ENCODE measurements at places on chromosomes 11 and 22.
A peak's percentile ranks its signal among the peaks of the same experiment; 100 is the strongest.

- no peak for DNase-seq
These were observed 556.3 kb downstream of the BRD1 start for GRCh38 chr22:49271369-49271727.

DNA sequence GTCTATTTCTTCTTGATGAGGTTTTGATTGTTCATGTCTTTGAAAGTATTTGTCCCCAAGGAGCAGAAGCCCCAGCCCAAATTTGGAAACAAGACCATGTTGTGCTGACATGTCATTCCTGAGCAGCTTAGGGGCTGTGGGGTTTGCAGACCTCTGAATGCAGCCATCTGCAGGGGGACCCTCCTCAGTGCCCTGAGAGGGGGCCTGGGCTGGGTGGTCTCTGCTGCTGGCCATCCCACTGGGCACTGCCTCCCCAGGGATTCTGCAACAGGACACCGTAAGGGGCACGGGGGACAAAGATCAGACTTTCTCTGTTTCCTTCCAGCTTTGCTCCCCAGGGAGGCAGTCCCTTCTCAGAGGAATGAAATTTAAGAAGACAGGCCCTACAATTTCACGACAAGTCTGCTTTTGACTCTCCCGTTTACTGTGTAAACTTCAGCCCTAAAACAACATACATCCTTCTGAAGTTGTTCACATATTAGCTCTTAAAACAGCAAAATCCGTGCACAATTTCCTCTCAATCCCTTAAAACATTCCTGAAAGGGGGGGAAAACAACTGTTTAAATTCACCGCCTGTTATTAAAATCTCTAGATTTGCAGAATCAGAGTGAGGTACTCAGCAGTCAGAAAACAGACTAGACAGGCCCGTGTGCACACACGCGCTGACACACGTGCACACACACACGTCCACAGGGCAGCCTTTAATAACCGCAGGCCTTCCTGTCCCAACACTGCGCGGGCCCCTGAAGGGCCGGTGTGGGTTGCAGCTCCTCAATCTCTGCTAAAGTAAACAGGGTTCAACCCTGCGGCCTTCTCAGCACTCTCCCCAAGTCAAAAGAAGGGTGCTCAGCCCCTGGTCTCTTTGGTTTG lies 109.8 kb downstream of the KCNQ1 start:
- DNase-seq = no peak

DNA sequence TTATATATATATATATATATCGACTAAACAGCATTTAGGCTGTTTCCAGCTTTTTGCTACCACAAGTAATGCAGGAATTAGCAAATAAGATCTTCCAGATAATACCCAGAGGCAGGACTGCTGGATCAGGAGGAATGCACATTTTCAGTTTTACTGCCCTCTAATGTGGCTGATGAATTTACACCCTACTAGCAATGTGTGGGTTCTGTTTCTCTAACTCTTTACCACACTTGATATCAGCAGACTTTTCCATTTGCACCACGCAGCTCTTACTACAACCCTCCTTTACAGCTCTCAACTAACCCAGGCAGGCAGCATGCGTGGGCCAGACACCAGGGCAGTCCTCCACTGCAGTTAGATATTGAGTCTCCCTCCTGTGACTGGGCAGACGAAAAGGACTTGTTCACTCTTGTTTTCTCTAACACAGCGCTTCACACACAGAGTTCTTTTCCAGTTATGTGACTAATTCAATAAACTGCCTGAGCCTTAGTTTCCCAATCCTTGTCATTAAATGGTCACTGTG lies 67.7 kb downstream of the IGLL5 start:
- no peak for DNase-seq

- no peak for DNase-seq
These were observed 75.9 kb downstream of the KCNQ1 start for GRCh38 chr11:2520736-2521035.

DNA sequence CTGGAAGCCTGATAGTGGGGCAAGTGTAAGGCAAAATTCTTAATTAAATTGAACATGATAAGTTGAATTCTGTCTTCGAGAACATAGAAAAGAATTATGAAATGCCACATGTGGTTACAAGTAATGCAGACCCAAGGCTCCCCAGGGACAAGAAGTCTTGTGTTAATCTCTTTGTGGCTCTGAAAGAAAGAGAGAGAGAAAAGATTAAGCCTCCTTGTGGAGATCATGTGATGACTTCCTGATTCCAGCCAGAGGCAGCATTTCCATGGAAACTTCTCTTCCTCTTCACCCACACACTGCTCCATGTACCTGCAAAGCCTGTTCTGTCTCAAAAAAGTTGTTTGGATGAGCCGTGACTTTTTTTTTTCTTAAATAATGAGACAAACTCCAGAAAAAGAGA lies 1.9 kb upstream of the TYR start:
- DNase-seq = no peak

DNA sequence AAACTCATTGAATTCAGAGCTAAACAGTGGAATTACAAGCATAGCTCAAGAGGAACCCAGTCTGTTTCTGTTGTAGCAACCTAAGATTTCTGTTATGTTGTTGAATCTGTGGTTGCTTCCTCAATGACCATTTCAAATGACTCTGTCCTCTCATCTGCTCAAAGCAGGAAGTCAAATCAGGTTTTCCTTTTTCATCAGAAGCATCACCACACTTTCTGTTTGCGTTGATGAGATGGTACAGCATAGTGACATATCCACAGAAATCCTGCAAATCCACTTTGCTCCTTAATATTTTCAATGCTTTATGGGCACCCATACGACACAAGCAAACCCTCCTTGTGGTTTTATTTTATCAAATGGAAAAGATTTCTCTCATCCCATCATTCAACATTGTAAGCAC lies 12.6 kb upstream of the UCP2 start:
- no peak for DNase-seq

DNA sequence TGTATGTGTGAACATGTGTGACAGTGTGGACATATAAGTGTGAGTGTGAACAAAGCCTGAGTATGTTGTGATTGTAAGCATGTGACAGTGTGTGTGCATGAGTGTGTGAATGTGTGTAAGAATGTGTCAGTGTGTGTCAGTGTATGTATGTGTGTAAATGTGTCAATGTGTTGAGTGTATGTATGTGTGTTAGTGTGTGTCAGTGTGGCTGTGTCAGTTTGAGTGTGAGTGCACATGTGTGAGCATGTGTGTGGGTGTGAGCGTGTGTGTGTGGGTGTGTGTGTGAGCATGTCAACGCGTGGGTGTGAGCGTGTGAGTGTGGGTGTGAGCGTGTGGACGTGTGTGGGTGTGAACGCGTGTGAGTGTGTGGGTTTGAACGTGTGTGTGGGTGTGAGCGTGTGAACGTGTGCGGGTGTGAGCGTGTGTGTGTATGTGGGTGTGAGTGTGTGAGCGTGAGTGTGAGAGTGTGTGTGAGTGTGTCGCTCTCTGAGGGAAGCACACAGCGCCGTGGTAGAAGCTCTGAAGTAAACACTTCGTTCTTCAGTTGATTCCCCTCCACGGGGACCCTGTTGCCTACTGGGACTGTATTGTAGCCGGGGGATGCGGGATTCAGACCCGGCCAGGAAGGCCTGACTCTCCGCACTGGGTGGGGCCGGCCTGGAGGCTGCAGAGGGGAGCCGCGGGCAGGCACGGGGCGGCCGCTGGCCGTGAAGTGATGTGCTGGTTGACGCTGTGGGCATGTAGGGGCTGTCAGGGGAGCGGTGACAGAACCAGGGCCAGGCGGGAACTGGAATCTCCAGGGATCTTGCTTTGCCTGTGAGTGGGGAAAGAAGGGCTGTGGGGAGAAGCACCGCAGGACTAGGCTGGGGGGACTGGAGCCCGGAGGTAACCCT lies 21.1 kb downstream of the RPS6KA4 start:
- no peak for DNase-seq

DNA sequence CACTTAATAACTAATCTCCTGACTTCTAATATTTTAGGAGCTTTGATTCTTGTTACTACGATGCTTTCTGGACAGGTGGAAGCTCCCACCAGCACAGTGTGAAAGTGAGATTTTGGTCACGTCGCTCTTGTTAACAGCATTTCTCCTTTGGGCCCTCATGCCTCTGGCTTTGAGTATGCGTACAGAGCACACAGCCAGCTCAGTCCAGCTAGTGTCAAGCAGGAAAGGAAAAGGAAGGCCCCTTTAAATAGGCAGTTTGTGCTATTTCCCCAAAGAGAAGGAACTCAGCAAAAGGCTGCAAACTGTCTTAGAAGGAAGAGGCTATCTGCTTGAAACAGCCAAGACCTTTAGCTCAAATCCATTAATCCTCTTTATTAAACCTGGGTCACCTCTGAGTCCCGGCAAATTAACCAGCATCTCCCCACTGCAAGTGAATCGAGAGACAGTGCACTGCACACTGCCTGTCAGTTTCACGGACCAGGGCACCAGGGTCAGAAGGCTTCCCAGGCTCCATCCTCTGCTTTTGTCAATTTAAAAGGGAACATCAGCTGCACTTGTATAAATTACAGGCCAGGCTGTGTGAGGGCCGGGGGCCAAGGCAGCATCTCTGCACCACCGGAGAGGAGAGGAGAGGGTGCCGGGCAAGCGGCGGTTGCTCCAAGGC lies 34.7 kb downstream of the OPCML start:
- DNase-seq = no peak

- DNase-seq = no peak
These were observed 1010.3 kb upstream of the TENM4 start for GRCh38 chr11:80451105-80451504.

- peak; percentile 53 for DNase-seq
These were observed 101.8 kb downstream of the USP35 start for GRCh38 chr11:78290293-78291176.
